Activated CD4-positive, CD25-positive, alpha-beta regulatory T cell (primary cell): ENCODE measurements at places on chromosomes 6 and 20.

DNA sequence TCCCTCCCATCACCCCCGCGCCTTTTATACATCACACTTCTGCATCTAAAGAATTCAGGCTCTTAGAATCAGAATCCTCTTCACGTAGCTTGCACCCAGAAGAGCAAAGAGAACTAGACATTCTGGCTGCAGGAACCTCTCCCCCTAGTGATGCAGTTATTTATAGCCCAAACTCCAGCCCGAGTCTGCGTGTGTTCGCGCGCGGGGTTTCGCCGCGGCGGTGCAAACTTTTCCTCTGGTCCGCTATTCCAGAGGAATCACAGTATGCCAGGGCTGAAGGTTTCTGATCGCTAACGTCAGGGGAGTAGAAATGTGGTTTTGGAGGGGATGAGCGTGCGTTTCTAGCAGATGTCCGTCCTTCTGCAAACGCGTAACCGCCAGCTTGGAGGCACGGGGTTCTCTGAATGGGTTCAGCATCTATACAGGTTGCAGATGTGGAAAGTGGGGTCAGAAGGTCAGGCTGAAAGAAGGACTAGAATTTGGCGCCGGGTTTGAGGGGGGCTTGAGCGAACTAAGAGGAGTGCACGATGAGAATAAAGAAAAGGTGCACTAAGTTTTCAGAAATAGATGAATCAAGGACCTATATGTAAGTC is 1.8 kb downstream of the EPHA7 start:
- DNase-seq, result no peak

DNA sequence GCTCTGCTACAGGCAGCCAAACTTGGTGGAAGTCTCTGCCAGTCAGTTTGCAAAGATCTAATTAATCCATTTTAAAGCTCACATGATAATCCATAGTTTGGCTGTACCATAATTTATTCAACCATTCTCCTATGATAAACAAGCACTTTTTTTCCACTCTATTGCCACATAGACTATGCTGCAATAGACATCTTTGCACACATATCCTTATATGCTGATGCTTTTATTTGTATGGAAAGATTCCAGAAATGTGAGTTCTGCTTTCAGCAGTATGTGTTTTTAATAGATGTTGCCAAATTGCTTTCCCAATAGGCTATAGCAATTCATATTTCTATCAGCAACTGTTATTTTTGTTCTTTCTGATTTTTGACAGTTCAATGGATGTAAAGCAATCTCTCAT is 628.0 kb downstream of the KIF16B start:
- no peak for DNase-seq

GRCh38 chr20:41226426-41226825 is 89.1 kb downstream of the PLCG1 start:
- DNase-seq, result no peak

DNA sequence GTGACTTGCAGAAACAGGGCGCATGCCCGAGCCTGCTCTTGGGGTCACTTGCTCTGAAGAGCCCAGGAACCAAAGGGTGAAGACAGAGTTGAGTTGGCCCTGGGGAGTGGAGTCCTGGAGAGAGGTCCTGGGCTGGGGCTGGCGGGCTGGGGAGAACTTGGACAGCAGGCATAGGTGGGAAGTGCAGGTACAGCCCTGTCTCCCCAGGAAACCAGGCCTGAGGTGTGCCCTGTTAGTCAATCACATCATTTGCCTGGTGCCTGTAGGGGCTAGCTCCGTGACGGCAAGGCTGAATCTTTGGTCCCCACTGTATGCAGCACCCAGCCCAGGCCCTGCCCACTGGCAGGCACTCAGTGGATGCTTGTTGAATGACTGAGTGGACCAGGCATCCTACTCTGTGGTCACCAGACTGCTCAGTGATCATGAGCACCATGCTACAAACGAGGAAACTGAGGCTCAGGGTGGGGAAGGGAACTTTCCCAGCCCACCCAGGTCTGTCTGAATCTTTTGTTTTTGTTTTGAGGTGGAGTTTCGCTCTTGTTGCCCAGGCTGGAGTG is 15.6 kb upstream of the NOL4L start:
- no peak for DNase-seq

- no peak for DNase-seq
Measured at GRCh38 chr6:41286544-41287346, at the start of gene TREM1. Gene TREM1, minus strand, starts transcription at chr6:41286682. Its CDS starts 27 bp downstream, at chr6:41286655.

- no peak for DNase-seq
Measured at GRCh38 chr6:26613689-26614683, 17.2 kb downstream of the ABT1 start.
